ENCODE measurements at places on chromosomes 11 and 22. TPM values are rescaled to one million over a fixed set of nuclear protein-coding genes. Genes with fewer than 3 reads are reported as not detected.

Gene OR51B2
- total RNA-seq = not detected

Gene CASP1
- total RNA-seq = not detected

Gene CASP4
- total RNA-seq = not detected

Gene SPA17
- total RNA-seq = 19.1 TPM

Data from neural crest cell (in vitro differentiated cells).